Suppressor macrophage (primary cell): ENCODE measurements at places on chromosomes 4 and X.
A peak's percentile ranks its signal among the peaks of the same experiment; 100 is the strongest.

GRCh38 chr4:793093-793861 is 32.7 kb downstream of the CPLX1 start:
- DNase-seq, result no peak

DNA sequence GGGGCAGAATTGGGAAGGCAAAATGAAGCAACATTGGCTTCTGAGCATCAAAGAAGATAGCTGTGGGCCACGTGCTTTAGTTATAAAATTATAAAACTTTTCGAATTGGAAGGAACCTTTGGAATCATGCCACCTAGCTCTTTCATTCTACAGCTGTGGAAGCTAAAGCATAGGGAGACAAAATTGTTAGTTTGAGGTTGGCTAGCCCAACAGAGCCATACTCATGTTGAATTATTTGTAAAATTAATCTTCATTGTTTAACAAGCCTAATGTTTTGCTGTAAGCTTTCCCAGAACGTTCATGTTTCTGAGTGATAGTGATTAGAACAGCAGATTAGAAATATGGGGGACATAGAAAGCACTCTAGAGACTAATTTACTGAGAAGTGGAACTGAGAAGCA is 35.9 kb downstream of the HHIP start:
- no peak for DNase-seq

GRCh38 chrX:16114611-16115010 is 8.8 kb upstream of the GRPR start:
- peak; percentile 30 for DNase-seq

GRCh38 chr4:174122705-174123104 is 160.8 kb downstream of the FBXO8 start:
- no peak for DNase-seq

GRCh38 chr4:40349561-40350198 is 14.5 kb downstream of the CHRNA9 start:
- DNase-seq, result no peak

GRCh38 chr4:187903106-187903505 is 92.5 kb upstream of the ZFP42 start:
- DNase-seq, result no peak

DNA sequence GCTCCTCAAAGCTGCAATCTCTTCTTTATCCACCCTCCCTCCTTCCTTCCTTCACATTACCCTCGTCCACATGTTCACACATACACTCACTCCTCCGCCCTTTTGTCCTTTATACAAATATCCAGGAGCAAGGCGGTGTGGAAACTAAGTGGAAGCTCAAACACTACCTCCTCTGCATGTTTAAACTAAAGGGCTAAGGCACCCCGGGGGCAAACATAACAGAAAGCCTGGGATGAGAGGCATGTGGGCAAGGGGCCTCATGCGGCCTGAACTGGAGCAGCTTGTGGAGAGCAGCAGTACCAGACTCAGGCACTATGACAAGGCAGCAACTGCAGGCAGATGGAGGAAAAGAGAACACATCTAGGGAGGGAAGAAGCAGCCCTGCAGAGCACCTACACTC is 9.5 kb downstream of the MAB21L2 start:
- no peak for DNase-seq

GRCh38 chrX:31555506-31555905 is 483.7 kb upstream of the FTHL17 start:
- DNase-seq, result no peak

GRCh38 chr4:108596344-108596743 is 24.0 kb upstream of the RPL34 start:
- peak; percentile 72 for DNase-seq

GRCh38 chrX:94743478-94743877 is 1069.5 kb downstream of the FAM133A start:
- no peak for DNase-seq

- DNase-seq, result peak; percentile 73
Measured at GRCh38 chr4:15003891-15004738, 1.8 kb downstream of the CPEB2 start.

DNA sequence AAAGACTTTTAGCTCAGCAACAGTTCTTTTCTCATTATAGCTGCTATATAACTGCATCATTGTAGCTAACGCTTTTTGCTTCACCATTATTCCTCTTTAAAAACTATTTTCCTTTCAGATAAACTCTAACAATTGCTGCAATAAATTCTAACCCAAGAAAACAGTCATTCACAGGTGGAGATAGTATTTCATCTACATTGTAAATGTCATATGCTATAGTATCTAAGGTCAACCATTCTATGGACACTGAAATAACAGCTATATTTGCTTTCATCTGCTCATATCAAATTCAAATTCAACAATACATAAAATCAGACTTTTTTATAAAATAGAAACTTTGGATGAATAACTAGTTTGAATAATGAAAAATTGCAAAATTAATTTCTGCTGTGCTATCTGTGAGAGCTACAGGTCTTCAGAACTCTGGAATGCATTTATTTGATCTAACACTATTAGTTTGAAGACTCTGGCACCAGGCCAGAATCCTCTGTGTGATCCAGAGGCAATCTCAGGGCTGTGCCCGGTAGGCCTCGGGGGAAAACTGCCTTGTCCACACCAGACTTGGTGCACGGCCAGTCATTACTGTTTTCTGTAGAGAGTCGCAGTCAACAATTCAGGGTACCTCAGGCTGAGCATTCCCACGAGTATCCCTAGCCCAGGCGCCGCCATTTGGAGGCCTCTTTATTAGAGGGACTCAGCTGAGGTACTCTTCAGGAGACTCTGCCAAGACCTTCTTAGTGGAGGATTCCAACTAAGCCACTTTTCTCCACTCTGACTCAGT is 332.4 kb downstream of the SLC7A11 start:
- DNase-seq, result no peak

DNA sequence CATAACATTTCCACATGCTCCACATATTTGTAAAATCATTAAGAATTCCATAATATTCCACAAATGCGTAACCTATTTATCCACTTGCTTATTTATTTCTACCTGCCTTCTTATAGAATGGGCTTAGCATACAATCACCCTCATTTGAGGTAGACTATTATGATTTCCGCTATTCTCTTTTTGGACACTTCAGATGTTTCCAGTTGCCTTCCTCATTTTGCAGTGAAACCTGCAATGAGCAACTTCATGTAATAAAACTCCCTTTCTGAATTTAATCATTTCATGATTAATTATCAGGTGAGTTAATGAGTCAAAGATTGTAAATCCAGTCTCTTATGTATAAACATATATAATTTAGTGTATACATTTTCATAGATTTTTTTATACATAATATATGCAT is 58.0 kb downstream of the PPP3CA start:
- peak; percentile 29 for DNase-seq
